SK-N-MC (cell line): ENCODE measurements at places on chromosomes 5 and 9.

DNA sequence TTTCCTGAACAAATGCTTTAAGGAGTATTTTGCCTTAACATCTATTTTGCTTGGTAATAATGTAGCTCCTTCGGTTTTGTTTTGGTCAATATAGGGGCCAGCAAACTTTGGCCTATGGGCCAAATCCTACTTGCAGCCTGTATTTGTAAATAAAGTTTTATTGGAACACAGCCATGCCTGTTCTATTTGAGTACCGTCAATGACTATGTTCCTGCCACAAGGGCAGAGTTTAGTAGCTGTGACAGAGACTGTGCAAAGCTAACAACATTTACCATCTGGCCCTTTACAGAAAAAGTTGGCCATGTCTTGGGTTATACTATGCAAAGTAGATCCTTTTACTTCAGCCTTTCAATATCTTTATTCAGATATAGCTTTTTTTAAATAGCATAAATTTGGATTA is 113.4 kb downstream of the NR3C1 start:
- no peak for DNase-seq

DNA sequence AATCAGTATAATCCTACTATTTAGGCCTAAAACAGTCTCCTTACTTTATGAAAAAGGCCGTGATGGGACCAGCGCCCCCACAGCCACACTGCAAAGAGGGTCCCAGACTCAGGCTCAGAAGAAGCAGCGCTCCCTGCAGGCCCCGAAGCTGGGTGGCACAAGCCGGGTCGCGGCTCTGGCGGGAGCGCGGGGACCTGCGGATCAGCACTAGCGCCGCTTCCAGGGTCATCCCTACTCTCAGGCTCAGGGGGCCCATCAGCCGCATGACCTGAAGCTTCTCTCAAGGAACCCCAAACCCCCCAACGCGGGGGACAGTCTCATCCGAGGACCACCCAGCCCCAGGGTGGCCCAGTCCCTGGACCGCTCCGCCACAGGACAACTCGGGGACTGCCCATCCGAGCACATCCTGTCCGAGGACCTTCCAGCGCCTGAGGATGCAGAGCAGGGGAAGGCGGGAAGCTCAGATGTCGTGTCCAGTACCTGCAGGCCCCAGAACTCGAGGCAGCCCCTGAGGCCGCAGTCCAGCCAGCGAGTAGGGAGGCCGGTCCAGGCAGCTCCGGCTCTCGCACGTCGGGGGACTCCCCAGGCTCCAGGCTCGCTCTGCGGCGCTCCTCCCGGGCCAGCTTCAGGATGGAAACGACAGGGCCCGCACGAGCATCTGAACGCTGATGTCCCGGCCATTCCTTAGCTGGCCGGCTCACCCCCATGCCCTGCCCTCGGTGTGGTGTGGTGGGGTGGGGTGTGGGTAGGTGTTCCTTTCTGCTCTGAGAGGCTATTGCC is 32.4 kb upstream of the CDK20 start:
- no peak for DNase-seq

DNA sequence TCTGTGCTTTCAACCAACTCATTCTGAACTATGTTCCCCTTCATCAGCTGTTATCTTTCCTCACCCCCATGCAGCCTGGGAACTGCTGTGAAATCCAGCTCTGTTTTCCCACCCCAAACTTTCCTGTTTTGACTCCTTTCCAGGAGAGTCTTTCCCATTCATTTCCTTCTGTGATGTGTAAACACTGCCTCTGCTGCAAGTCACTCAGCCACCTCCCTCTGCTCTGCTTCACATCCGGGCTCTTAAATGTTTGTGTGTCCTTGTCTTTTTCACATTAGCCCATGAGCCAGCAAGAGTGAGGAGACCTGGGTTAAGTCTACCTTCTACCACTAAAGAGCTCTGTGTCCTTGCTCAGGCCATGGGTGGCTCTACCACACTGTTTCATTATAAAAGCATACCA is 137.5 kb downstream of the ICE1 start:
- DNase-seq: no peak

- no peak for DNase-seq
Observed at GRCh38 chr5:170623576-170624181, 119.9 kb downstream of the KCNIP1 start.

DNA sequence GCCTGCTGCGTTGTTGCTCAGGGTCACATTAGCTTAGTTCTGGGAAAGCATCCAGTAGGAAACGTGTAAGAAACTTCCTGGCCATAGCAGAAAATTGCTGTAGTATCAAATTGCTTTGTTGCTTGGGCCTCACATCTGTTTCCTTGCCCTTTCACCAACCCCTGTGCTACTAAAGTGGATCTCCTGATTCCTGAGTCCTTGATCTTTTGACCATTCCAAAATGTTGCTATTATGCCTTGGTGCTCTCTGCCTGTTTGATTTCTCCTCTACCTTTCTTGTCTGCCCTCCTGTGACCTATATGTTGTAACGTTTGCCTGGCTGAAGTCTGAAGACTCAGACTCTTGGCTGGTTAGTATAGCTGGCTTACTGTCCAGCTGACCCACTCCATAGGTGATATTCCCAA is 350.5 kb downstream of the ADGRV1 start:
- no peak for DNase-seq

DNA sequence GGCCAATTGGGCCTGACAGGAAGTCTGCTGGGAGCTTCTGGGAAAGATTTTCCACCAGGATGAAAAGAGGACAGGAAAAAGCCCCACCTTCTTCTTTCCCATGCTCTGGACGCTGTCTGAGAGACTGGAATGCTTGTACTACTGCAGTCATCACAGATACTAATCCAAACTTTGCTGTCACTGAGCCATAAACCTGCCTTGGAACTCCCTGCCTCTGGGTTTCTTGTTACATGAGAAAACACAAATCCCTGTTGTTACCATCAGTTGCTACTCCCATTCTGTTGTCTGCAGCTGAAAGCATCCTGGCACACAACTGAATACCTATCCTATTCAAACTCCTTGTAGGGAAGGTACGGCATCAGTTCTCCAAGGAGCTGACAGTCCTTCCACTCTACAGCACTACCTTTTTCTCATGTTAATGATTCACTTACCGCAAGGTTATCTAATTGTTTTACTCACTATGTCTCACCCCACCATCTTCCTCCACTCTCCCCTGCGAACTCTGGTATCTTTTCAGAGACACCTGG is 167.5 kb downstream of the CDK5RAP2 start:
- no peak for DNase-seq

DNA sequence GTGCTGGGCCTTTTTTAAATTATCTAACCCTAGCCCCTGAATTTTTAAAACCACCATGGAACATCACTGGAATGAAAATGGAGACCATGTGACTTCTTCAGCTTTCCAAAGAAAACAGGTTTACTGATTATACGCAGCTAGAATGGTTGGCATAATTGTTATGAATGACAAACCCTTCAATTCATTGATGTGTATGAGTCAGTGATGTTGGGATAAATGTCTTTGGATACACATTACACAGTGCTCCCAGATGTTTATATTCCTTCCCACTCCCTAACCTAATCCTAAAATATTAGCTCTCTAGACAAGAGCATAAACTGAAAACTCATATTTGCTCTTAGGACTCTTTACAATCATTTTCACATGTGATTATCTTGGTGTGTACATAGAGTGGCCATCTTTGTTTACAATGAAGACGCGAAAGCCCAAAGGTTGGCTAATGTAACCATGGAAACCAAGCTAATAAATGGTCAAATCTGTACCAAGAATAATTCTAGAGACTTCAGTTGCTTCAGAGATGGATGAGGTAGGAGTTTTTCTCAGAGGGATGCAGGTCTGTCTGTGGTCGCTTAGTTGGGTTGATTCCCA is 131.2 kb upstream of the HMHB1 start:
- no peak for DNase-seq

- DNase-seq: no peak
Observed at GRCh38 chr9:35229066-35229778, 67.4 kb downstream of the UNC13B start.

DNA sequence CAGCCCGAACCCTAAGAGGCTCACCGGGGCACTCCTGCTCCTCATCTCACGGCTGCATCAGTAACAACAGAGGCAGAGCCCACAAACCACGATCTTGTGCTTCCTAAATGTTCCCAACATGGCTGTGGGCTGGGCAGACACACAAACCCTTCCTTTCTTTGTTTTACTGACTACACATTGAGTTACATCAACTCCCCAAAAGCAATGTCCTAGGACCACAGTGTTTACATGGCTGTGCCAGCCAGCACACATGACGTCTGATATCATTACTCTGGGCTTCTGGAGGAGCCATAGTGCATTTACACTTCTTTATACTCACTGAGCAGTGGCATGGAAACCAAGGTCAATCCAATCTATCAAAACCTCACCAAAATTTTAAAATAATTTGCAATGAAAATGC is 101.4 kb downstream of the LHFPL2 start:
- DNase-seq: no peak

- no peak for DNase-seq
Observed at GRCh38 chr9:84922051-84922450, 252.5 kb downstream of the NTRK2 start.

GRCh38 chr9:7489036-7489435 is 310.5 kb downstream of the DMAC1 start:
- DNase-seq: no peak

DNA sequence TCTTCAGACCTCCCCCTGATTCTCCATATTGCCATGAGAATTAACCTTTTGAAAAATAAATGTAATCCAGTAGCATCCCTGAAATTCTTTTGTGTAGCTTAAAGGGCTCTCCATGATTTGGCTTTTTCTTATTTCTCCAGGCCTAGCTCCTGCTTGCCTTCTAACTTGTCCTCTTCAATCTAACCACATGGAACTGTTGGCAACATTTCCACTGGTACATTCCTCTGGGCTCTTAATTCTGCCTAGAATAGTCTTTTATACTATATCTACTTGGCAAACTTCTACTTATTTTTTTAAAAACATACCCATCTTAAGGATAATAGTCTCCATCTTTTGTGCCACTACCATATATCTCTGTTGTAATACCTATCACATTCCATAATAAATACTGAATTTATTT is 54.1 kb downstream of the GNG10 start:
- DNase-seq: no peak

GRCh38 chr9:135136991-135137832 is 49.7 kb downstream of the OLFM1 start:
- DNase-seq: peak; percentile 52

GRCh38 chr9:13911473-13911872 is 402.5 kb downstream of the NFIB start:
- DNase-seq: no peak

- no peak for DNase-seq
Observed at GRCh38 chr5:80070338-80071056, 35.3 kb downstream of the THBS4 start.

- DNase-seq: no peak
Observed at GRCh38 chr5:62483556-62483955, 71.0 kb downstream of the IPO11 start.

DNA sequence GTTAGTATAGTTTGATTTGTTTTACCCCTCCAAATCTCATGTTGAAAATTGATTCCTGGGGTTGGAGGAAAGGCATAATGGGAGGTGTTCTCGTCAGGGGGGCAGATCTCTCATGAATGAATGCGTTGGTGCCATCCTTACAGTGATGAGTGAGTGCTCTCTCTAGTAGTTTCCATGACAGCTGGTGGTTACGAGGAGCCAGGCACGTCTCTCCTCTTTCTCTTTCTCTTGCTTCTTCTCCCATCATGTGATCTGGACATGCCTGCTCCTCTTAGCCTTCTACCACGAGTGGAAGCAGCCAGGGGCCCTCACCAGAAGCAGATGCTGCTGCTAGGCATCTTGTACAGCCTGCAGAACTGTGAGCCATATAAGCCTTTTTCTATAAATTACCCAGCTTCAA is 454.1 kb downstream of the EFNA5 start:
- DNase-seq: no peak

DNA sequence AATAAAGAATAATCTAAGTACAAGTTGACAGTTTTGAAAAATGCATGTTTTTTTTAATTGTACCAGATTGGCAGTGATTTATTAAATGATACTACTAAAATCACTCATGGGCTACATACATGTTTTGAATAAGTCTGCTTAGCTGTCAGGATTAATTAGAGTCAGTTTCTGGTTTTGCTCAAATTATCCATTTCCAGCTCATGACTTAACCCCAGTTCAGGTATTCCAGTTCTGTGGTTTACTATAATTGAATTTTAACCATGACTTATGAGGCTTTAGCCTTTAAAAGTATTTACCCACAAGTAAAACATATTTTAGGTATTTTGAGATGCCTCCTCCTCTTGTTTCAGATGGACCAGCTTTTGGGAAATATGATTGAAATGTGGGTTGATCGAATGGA is 17.8 kb upstream of the LRRC70 start:
- no peak for DNase-seq

DNA sequence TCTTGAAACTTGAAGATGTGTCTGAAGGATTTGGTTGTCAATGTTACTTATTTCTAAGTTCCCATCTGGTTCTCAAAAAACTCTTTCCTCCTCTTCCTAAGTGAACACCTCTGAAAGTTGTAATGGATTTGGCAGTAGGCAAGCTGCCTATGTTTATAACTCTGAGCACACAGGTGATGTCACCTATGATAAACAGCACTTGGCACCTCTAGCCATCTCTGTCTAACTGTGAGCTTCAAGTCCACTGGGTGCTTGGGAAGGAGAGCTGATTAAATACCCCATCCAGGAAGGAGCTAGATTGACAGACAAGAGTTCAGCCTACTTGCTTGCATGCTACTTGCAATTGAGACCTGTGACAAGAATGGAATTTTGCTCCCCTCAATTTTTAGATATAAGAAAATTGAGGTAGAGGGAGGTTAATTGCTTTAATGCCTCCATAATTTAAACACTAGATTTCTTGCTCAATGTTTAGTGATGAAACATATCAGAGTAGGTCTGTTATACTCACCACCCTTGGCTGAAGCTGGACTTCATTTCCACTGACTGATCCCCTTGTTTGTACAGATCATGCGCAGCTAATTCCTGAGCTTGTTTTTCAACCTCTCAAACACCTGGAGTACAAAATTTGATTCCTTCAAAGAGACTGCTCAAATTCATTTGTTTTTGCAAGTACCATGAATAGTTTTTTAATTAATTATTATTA is 49.9 kb downstream of the PDE4D start:
- no peak for DNase-seq

DNA sequence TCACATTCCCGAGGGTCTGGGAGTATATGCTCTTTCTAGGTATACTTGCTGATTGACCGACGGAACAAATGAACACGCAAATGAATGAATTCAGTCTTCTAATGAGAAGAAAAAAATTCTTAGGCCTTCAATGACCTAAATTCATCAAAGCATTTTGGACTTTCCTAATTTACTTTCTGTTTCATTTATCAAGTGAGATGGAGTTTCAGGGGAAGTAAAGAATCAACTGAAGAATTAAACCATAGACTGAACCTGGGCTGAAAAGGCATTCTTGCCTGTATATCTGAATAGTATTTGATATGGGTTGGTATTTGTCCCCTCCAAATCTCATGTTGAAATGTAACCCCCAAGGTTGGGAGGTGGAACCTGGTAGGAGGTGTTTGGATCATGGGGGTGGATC is 64.1 kb downstream of the ZFAND5 start:
- no peak for DNase-seq

GRCh38 chr5:133227082-133227481 is 175.3 kb downstream of the HSPA4 start:
- DNase-seq: no peak

GRCh38 chr9:6575324-6576034 is 70.0 kb downstream of the GLDC start:
- no peak for DNase-seq
